ENCODE measurements at places on chromosomes 11 and 22.

DNA sequence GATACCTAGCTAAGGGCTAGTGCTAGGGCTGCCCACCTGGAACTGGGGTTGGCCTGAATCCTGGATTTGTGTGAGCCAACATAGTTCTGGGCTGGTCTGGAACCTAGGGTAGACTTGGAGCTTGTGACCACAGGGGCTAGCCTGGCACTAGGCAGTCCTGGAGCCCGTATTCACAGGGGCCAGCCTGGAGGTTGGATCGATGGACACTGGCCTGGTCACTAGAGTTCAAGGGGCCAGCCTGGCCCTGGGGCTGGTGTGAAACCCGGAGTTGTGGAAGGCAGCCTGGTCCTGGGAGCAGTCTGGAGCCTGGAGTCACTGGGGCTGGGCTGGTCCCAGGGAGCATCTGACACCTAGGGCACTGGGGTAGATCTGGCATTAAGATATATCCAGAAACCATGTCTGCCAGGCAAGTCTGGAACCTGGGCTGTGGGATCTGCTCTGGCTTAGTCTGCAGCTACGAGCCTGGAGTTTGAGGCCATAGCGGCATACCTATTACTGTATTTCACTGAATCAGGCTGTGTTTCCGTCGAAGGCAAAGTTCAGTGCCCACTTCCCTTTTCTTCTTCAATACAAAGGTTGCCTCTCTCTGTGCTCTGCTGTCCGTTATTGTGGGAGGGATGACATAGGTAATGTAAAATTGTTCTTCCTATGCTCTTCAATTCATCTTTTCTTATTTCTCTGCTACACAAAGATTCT, 9.1 kb upstream of the GLYATL1B start:
- peak; percentile 35 for DNase-seq

GRCh38 chr11:114713756-114714155, 35.4 kb downstream of the NXPE2 start:
- DNase-seq: no peak

GRCh38 chr11:116642902-116643301, 129.9 kb downstream of the BUD13 start:
- DNase-seq: no peak

DNA sequence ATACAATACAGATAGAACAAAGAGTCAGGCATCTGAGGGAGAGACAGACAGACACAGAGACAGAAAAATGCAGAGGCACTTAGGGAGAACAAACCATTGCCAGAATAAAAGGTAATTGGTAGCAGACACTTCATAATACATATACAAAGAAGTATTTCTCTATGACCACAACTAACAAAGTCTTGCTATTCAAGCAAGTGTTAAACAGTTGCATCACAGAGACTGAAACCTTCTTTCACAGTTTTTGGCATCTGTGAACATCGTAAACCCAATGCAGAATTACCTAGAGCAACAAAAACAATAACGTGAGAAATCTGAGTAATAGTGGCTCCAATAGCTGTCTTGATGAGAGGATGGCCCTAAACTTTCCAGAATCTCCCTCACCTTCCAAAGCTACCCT, 116.4 kb downstream of the BLID start:
- DNase-seq: no peak

DNA sequence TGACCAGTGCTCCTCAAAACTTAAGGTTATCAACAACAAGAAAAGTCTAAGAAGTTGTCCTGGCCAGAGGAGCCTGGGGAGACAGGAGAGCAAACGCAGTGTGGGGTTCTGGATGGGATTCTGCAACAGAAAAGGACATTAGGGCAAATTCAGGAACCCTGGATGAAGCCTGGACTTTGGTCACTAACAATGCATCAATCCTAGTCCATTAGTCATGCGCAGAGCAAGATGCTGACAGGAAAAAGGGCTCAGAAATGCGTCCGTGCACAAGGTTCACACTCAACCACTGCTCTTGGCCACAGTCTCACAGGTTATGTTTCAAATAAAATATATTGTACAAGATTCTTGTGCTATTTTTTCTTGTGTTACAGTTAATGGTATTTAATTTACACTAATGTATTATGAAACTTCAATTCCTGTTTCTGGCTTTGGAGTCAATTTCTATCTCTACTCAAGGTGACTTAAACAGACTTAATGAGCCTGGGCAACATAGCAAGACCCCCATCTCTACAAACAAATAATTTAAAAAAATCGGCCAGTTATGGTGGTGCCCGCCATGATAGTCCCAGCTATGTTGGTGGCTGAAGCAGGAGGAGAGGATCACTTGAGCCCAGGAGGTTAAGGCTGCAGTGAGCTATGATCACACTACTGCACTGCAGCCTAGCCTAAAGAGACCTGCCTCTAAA, 13.6 kb downstream of the GNB1L start:
- DNase-seq: no peak

- peak; percentile 89 for DNase-seq
These were observed at the start of gene PSMD13 for GRCh38 chr11:236774-237767. Gene PSMD13, plus strand, starts transcription at chr11:236976. Its CDS starts 74 bp downstream, at chr11:237050.

DNA sequence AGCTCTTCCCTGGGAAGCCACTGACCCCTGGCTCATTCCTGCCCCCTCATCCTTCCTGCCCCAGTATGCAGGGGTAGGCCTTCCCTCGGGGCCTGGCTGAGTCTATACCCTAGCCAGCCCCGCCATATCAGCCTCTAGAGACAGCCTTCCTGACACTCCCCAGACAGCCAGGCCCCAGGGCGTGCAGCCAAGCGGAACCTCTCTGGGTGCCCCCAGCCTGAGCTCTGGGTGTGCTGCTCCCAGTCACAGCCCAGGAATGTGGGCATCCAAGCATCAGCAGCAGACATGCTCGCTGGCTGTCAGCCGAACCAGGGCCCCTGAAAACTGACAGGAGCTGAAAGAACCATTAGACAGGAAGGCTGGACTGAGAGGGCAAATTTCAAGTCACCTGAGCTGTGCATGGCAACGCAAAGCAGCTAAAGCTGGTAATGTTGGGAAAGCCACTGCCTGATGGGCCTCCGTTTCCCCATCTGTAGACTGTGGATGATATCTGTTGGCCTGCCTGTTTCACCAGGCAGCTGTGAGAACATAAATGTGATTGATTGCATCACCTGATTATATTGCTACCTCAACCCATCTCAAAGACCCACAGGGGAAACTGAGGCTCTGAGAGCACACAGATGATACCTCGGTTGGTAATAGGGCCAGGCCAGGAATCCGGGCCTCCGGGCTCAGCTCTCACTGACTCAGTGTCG, 93.2 kb downstream of the LRRC32 start:
- no peak for DNase-seq

DNA sequence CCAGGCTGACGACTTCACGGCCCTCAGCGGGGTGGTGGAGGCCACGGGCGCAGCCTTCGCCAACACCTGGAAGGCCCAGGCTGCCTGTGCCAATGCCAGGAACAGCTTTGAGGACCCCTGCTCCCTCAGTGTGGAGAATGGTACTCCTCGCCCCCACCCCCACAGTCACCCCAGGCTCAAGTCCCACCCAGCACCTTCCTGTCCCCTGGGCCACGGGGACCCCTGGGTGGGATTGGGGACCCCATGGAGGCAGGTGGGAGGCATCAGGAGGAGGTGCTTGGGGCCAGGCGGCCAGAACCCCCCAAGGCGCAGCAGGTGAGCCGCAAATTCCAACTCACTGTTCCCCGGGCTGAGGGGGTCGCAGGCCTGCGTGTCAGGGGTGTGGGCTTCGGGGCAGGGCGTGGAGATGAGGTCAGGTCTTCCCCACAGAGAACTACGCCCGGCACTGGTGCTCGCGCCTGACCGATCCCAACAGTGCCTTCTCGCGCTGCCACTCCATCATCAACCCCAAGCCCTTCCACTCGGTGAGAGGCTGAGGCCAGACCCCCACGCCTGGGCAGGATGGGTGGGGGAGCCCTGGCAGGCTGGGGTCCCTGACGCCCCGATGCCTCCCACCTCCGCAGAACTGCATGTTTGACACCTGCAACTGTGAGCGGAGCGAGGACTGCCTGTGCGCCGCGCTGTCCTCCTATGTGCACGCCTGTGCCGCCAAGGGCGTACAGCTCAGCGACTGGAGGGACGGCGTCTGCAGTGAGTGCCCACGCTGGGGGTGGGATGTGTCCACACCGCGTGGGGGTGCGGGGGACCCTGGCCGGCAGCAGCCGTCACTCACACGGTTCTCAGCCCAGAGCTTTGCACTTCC, 9.4 kb downstream of the MUC5B start:
- DNase-seq: no peak

GRCh38 chr11:64245401-64245796, 1.3 kb downstream of the PPP1R14B start:
- DNase-seq: no peak

DNA sequence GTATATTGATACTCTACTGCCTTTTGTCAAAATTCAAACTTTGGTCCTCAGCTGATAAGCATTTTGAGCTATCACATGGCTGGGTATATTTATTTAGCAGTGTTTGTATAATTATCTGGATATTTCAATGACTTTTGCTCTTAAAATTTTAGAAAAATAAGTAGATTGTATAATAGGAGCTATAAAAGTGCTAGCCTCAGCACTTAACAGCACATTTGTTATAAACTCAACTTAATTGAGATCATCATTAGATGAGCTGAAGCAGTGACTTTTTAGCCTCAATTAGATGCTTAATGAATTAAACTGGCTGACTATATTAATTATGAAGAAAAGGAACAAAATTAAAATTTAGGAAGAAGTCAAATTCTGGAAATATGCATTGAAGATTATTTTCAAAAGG, 429.9 kb downstream of the DYNC2H1 start:
- DNase-seq: no peak

DNA sequence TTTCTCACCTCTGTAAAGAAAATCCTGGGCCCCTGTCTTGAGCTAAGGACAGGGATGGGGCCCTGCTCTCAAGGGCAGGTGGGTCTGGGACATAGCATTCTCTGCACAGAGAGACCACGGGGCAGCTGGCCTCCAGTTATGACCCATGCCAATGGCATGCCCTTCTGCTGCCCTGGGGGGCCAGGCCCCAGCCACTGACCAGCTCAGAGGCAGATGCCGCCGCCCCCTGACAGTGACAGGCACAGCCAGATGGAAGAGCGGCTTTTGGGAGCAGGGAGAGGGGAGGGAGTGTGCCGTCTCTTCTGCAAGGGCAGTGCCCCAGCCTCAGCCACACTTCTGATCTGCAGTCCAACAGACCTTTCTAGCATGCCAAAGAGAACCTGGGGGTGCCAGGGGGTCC, 114.8 kb upstream of the NAV2 start:
- no peak for DNase-seq

GRCh38 chr11:118366287-118366686, 6.9 kb downstream of the UBE4A start:
- DNase-seq: no peak

DNA sequence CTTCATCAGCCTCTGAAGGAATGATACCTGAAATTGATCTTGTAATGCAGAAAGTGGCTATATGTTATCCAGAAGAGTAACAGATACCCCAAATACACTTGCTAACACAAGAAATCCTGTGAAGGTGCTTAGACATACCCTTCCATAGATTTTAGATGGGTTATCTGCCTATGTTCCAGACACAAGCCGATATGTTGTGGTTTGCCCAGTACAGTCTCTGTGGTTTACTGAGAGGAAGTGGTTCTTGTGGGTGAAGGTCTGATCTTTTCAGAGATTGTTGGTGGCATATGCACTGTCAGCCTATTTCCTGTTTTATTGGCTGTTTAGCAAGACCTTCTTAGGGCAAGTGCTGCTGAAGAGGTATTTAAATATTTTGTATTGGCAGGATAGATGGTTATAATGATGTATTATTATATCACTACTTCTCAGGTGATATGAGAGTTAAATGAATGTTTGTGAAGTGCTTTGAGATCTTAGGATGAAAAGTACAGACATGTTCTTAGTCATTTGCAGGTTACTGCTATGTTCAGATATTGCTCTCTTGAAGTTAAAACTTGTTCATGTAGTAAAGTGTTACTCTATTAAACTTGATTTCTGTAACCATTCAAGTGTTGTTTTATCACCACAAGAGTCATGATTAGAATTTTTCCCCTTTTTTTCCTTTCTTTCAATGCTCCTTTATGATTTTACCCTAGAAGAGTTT, 8.2 kb downstream of the ARHGEF12 start:
- DNase-seq: peak; percentile 73

GRCh38 chr11:134338068-134338467, 6.3 kb downstream of the GLB1L2 start:
- no peak for DNase-seq
